ENCODE measurements at places on chromosomes 1 and 21.

DNA sequence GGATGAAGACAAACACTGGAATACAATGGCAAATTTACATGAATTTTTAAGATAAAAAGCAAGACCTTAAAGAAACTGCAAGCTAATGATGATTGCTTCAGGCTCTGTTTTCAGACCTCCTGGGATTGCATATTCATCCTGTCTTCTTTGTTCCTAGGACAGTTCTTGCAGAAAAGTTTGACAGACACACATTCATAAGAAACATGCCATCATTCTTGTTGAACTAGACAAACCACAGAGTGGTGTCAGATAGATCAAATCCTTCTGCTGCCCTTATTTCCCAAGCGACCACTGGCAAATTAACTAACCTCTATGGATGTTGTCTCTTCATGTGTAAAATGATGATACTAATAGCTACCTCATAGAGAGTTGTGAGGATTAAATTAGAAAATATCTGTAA lies 181.3 kb downstream of the KCTD3 start:
- DNase-seq, result no peak

GRCh38 chr1:89953131-89953626 lies 41.7 kb upstream of the ZNF326 start:
- DNase-seq, result peak; percentile 33

DNA sequence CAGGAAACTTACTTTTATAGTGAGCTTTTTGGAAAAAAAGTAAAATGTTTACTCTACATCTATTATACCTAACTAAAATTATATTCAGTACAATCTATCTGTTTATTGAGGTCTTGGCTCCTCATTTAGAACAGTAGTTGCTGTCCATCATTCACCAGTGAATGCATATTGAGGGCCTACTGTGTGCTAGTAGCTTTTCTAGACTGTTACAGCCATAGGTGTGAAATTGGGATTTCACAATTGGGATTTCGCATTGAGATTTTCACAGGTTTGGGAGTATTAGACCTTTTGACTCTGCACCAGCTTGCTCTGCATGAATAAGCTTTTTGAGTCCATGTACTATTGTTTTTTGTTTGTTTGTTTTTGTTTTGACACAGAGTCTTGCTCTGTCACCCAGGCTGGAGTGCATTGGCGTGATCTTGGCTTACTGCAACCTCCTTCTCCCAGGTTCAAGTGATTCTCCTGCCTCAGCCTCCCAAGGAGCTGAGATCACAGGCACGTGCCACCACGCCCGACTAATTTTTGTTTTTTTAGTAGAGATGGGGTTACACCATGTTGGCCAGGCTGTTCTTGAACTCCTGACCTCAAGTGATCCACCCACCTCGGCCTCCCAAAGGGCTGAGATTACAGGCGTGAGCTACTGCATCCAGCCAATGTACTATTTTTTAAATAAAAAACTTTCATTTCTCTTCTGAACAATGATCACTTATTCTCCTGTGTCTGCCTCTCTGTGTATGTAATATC lies 47.2 kb upstream of the ERRFI1 start:
- no peak for DNase-seq

DNA sequence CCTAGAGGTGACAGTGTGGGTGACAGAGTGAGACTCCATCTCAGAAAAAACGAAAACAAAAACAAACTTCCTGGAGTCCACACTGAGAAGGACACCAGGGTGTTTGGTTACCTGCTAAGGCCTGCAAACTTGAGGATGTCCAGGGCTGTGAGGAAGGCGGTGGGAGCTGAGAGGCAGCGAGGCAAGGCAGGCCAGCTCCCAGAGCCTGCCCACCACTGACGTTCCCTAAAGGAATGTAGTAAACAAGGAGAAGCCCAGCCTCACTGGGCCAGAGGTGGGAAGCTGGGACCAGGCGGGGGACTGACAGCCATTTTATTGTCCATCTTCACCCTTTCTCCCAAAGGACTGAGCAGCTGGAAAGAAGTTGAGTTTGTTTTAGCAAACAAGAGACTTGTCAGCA lies 24.1 kb downstream of the SHISA4 start:
- no peak for DNase-seq

GRCh38 chr1:76395059-76395458 lies 320.5 kb downstream of the ST6GALNAC3 start:
- DNase-seq, result no peak

All from GM12878 (cell line).